ENCODE measurements at places on chromosomes 3 and 15.

GRCh38 chr3:160065282-160065681 lies 76.6 kb downstream of the IL12A start:
- no peak for DNase-seq

DNA sequence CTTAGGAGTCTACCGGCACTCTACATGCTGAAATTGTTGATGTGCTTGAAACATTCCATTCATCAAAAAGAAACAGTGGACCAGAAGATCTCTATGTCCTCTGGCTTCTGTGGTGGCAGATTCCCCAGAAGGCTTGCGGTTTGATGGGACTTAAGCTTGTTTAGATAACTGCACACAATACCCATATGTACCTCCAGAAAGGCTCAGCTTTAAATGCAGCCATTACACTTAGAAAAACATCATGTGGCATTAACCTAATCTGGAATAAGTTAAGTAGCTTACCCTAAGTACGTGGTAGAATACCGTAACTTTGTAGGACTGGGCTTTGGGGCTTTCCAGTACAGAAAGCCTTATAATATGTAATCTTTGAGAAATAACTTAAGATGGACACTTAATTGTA lies 187.3 kb downstream of the RBMS3 start:
- DNase-seq = no peak

GRCh38 chr3:152893647-152894046 lies 58.7 kb downstream of the P2RY1 start:
- DNase-seq = no peak

GRCh38 chr3:127074900-127075360 lies 92.0 kb downstream of the PLXNA1 start:
- DNase-seq = peak; percentile 95

GRCh38 chr15:71599418-71600151 lies 210.8 kb upstream of the NR2E3 start:
- DNase-seq = no peak

DNA sequence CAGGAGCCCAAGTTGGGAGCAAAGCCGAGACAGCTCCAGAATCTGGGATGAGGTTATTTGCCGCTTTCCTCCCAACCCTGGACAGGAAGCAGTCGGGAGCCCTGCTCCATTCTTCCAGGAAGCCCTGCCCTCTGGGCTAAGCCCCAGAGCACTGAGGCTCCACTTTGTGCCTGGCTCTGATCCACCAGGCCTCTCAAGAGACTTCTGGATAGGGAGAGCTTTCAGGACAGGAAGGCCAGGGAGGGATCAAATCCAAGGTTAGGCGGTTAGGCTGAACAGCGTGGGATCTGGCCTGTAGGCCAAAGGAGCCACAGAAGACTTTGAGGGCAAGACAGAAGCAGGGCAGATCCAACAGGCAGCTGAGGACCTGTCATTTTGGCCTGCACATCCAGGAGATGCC lies 835 bp downstream of the STOML1 start:
- DNase-seq = peak; percentile 48

GRCh38 chr15:98625614-98626013 lies 22.7 kb upstream of the IGF1R start:
- DNase-seq = no peak

- no peak for DNase-seq
Observed at GRCh38 chr15:48794697-48795134, 16.2 kb downstream of the CEP152 start.

DNA sequence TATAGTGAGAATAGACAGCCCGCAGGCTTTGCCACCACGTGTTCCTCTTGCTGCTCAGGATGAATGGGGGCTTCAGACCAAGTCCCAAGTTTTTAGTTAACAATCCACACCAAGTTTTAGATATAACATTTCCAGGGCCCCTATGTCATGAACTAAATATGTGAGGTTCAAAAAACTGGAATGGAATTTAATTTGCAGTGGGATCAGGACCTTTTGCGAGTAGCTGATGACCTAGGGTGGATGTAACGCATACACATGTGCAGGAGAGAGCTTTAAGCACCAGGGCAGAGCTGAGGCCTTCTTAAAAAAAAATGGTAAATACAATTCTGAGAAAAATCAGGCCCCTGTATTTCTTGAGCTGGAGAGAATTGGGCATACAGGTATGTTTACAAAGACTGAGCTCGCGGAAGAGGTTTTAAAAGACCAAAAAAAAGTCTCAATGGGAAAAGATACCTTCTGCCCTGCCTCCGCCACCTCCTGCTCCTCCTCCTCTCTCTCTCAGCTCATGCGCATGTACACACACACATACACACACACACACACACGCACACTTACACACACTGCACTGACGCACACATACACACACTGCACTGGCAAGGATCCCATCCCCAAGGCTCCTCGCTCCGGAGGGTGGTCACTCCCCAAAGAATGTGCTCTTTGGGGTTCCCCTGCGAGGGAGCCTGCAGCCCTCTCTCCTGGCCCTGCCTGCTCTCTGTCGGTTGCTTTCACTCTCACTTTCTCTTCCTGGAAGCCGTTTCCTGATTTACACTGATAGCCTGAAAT lies 48.2 kb upstream of the IGF1R start:
- no peak for DNase-seq

GRCh38 chr15:35627696-35628095 lies 81.7 kb upstream of the DPH6 start:
- no peak for DNase-seq

DNA sequence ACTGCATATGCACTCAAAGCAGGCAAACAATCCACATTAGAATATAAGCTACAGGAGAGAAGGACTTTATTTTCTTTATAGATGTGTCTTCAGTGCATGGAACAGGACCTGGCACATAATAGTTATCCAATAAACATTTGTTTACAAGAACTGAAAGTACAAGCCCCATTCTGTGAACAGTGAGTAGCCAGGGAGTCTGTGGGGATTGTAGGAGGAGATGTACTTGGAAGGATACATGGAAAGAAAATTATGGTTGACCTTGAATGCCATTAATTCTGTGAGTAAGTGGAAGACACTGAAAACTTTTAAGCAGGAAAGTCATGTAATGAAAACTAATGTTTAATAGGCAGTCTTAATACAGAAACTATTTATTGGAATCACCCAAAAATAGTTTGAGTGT lies 28.3 kb downstream of the MASP1 start:
- DNase-seq = no peak

DNA sequence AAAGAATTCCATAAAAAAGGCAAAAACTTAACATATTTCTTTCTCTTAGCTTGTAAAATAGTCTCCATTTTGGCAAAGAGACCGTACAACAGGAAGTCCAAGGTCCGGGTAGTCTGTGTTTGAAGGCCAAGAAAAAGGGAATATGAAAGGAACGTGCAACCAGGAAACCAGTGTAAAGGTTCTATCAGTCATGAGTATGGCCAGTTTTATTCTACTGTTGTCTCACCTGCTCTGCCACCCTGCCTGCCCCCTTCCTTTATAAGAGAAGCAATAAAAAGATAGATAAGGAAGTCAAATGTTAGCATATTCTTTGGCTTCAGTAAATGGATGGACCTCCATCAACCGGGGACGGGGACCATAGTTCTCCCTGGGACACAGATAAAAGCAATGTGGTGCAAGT lies 370.6 kb upstream of the ROBO2 start:
- no peak for DNase-seq

- no peak for DNase-seq
Observed at GRCh38 chr3:180282386-180282785, 245.6 kb upstream of the PEX5L start.

- peak; percentile 49 for DNase-seq
Observed at GRCh38 chr3:195896361-195897080, 11.8 kb downstream of the TNK2 start.

DNA sequence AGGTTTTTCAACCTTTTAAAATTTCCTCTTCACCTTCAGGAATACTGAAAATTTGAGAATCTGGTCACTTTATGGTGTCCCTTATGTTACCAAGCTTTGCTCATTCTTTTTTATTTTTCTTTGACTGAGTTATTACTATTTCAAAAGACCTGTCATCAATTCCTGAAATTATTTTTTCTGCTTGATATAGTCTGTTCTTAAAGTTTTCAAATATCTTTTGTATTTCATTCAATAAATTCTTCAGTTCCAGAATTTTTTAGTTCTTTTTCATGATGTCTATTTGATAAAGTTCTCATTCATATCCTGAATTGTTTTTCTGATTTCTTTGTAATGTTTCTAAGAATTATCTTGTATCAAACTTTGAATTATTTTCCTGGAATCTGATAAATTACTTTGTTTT lies 63.9 kb downstream of the UQCC5 start:
- no peak for DNase-seq

GRCh38 chr3:116077557-116077956 lies 367.7 kb downstream of the LSAMP start:
- DNase-seq = no peak

DNA sequence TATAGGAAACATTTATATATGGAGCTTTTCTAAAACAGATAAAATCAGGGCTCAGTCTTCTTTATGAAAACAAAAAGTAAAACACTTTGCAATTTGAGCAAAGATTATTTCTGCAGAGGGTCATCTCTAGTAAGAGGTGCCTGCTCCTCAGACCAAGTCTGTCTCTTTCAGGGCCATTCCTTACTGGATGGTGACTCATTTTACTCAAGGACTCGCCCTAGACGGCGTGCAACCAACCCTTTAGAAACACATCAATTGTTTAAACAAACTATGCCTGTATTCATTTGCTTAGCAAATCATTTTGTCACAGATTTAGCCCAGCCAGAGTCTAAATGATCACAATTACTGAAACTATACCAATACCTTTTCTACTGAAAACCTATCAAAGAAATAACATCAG lies 242.8 kb upstream of the ICE2 start:
- DNase-seq = no peak

All from BE2C (cell line).